ENCODE measurements at places on chromosomes 5 and 9. TPM values are rescaled to one million over a fixed set of nuclear protein-coding genes. Genes with fewer than 3 reads are reported as not detected.

The DAB2IP gene
- 10.3 TPM for total RNA-seq

The CRB2 gene
- total RNA-seq = 0.07 TPM

The PCDHB4 gene
- total RNA-seq = not detected

The WHRN gene
- total RNA-seq = 3.9 TPM

The SPATA31A3 gene
- total RNA-seq = not detected

Measured in A549 treated with ZK216348 at 1 μM for 4 hours (cell line).